Progenitor cell of endocrine pancreas (in vitro differentiated cells): ENCODE measurements at places on chromosomes 6 and 20. TPM values are rescaled to one million over a fixed set of nuclear protein-coding genes. Genes with fewer than 3 reads are reported as not detected.
A peak's percentile ranks its signal among the peaks of the same experiment; 100 is the strongest.

DNA sequence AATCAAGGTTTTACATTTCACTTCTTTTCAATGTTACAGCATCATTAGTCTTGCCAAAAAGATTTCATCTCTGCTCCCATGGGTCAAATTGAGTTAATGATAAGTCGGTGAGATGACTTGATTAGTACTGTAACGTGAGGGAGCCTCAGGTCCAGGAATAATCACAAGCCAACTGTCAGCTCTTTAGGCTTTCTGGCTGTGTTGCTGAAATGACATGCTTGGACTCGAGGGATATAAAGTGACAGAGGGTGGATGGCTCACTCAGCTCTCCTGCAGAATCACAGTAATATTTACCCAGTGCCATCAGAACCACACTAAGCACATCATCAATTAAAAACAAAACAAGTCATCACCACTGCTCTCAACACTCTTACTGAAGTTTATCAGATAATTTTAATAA is 196.2 kb upstream of the THEMIS start:
- H3K27me3 ChIP-seq, result no peaks in the 10 kb centered on the region
- no peak overlapping the region for H3K27ac ChIP-seq
- no peak overlapping the region for H3K4me3 ChIP-seq
- H3K4me1 ChIP-seq, result peaks cover 22% of the 10 kb centered on the region
- H3K36me3 ChIP-seq, result no peaks in the 10 kb centered on the region

DNA sequence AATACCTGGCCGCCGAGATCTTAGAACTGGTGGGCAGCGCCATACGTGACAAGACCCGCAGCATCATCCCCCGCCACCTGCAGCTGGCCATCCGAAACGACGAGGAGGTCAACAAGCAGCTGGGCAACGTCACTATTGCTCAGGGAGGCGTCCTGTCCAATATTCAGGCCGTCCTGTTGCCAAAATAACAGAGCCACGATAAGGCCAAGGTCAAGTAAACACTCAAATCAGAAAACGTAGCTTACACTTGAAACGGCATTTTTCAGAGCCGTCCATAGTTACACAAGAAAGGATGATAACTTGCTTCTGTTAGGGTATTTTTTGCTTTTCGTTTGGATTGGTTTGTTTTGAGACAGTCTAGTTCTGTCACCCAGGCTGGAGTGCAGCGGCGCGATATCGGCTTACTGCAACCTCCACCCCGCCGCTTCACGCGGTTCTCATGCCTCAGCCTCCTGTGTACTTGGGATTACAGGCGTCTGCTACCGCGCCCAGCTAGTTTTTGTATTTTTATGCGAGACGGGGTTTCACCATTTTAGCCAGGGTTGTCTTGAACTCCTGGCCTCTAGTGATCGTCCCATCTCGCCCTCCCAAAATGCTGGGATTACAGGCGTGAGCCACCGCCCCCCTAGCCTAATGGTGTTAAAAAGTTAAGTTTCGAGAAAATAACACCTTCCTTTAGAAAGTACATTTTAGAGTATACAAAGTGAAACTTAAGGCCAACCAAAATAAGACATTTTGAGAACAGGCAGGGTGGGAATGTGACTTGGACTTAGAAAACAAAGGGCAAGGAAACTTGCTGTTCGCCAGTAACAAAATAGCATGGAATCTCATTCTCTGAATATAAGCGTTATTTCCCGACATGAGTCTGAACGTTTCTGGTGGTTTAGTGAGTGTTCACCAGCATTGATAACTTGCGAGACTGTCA is 42.8 kb upstream of the HFE start:
- no peak overlapping the region for H3K4me3 ChIP-seq
- H3K27ac ChIP-seq, result no peak overlapping the region
- no peaks in the 10 kb centered on the region for H3K27me3 ChIP-seq
- no peak for DNase-seq

FAM162B gene
- total RNA-seq, result 1.5 and 2.5 TPM in 2 replicates

DNA sequence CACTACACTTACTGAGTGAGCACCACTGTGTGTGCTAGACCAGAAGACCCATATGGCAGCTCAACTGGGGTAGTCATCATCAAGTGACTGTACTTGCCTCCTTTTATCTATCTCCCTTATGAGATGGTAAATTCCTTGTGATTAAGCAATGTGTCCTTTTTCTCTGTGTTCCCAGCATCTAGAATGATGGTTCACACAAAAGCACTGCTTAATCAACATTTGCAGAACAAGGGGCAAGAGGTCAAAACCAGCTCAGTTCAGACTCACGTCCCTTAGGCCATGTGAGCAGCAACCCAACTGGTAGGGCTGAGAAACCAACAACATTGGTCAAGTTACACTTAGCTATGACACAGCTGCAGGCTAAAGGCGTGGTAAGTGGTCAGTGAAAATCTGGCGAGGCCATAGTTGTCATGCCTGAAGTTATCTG is 10.0 kb downstream of the TRAM2 start:
- peaks cover 35% of the 10 kb centered on the region for H3K4me1 ChIP-seq
- H3K27ac ChIP-seq, result no peak overlapping the region

DNA sequence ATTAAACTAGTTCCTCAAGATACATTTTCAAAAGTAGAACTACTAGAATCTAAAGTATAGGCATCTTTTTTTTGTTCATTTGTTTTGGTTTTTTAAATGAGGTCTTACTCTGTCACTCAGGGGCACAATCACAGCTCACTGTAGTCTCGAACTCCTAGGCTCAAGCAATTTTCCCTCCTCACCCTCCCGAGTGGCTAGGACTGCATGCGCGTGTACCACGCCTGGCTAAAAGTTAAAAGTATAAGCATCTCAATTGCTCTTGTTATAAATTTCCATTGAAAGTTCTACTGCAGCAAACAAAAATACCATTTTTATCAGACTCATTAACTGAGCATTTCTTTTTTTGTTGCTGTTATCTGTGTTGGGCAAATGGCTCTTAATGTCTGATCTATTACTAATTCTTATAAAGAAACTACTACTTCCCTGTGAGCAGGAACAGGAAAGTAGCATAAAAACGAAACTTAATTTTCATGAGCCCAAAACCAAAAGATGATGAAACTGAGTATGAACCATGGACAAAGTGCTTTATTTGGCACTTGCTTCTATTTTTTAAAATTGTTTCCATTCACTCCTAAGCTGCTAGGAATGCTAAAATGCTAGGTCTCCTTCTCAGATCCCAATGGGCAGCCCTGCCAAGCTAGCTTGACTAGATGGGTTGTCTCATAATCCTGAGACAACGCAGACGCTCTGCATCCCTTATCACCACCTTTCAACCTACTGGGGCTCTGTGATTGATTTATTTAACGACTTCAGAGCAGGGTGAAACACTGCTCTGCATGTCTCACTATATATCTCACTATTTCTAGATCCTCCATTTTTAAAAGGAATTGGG is 36.9 kb downstream of the TRPC4AP start:
- H3K27me3 ChIP-seq, result no peaks in the 10 kb centered on the region
- H3K4me3 ChIP-seq, result no peak overlapping the region
- no peak for DNase-seq
- H3K4me1 ChIP-seq, result peaks cover 19% of the 10 kb centered on the region
- H3K27ac ChIP-seq, result peak overlapping the region; percentile 19

DNA sequence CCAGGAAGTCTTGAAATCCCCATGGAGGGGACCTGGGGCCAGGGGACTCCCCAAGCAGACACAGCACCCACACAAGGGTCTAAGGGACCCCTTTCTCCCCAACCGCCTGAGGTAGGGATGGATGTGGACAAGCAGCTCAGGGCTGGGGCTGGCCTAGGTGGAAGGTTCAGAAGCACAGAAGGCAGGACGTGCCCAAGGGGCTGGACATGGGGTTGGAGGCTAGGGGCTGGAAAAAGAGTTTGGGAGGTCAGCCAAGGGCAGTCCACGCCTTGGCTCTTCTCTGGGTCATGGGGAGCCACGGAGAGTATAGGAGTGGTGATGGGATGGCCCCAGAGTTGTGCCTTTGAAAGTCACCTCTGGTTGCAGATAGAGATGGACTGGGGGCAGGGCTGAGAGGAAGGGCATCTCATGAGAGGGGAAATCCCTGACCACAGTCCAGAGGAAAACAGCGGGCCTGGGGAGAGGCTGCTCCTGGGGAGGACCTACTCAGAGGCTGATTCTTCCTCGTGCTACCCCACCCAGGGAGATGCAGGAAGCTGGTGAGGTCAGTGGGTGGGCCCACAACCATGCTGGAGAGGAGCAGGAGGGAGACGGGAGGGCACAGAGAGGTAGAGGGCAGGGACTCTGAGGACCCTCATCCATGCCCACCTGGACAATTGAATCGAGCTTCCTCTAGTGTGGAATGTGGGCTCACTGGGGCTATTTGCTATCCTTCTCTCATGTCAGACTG is 2.5 kb upstream of the HSPA12B start:
- no peak overlapping the region for H3K4me3 ChIP-seq
- peaks cover 60% of the 10 kb centered on the region for H3K27me3 ChIP-seq
- no peak overlapping the region for H3K27ac ChIP-seq
- DNase-seq, result no peak
- H3K36me3 ChIP-seq, result no peaks in the 10 kb centered on the region
- no peaks in the 10 kb centered on the region for H3K4me1 ChIP-seq

DNA sequence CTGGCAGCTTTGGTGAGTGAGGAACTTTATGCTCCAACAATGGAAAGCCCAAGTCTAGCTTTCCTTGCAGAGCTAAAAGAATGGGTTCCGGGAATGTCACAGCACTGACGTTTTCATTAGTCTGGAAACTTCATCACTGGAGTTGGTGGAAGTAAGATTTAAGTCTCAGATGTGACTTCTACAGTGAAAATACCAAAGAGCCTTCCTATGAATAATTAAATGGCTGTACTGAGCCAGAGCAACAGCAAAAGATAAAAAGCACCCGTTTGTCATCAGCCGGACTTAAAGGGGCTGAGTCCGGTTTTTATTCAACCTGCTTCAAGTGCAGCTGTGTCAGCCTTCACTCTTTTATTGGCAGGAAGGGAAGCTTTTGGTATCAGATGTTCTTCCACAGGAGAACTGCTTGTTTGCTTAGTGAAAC is 46.5 kb upstream of the SHLD1 start:
- no peak overlapping the region for H3K4me3 ChIP-seq
- H3K4me1 ChIP-seq, result peaks cover 2% of the 10 kb centered on the region

TNF gene
- total RNA-seq, result not detected in 2 replicates

- no peak overlapping the region for H3K4me3 ChIP-seq
- H3K4me1 ChIP-seq, result no peaks in the 10 kb centered on the region
- DNase-seq, result no peak
- H3K27me3 ChIP-seq, result no peaks in the 10 kb centered on the region
- no peak overlapping the region for H3K27ac ChIP-seq
These were observed 189.5 kb downstream of the GMDS start for GRCh38 chr6:2055911-2056310.

DNA sequence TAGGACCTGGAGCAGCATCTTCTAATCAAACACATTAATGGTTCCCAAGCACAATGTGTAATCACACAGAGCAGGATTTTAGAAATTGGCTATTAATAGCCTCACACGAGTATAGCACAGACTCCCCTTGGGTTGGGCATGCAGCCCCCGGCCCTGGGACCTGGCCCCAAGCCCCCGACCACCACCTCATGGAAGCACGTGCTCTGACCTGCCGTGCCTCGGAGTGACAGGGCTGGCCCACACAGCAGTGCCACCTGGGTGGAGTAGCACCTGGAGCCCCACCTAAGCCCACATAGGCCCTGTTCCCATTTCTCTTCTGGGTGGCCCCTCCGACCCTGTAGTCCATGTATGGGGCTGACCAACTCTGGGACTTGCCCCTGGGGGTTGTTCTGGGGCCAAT is 171.8 kb downstream of the TTLL2 start:
- H3K4me1 ChIP-seq, result peaks cover 40% of the 10 kb centered on the region
- DNase-seq, result no peak
- H3K36me3 ChIP-seq, result no peaks in the 10 kb centered on the region
- no peak overlapping the region for H3K4me3 ChIP-seq

GRCh38 chr6:110250838-110251237 is 70.6 kb downstream of the CDC40 start:
- H3K36me3 ChIP-seq, result peaks cover 3% of the 10 kb centered on the region
- H3K4me1 ChIP-seq, result no peaks in the 10 kb centered on the region
- H3K27ac ChIP-seq, result no peak overlapping the region
- H3K27me3 ChIP-seq, result no peaks in the 10 kb centered on the region
- H3K4me3 ChIP-seq, result no peak overlapping the region

DNA sequence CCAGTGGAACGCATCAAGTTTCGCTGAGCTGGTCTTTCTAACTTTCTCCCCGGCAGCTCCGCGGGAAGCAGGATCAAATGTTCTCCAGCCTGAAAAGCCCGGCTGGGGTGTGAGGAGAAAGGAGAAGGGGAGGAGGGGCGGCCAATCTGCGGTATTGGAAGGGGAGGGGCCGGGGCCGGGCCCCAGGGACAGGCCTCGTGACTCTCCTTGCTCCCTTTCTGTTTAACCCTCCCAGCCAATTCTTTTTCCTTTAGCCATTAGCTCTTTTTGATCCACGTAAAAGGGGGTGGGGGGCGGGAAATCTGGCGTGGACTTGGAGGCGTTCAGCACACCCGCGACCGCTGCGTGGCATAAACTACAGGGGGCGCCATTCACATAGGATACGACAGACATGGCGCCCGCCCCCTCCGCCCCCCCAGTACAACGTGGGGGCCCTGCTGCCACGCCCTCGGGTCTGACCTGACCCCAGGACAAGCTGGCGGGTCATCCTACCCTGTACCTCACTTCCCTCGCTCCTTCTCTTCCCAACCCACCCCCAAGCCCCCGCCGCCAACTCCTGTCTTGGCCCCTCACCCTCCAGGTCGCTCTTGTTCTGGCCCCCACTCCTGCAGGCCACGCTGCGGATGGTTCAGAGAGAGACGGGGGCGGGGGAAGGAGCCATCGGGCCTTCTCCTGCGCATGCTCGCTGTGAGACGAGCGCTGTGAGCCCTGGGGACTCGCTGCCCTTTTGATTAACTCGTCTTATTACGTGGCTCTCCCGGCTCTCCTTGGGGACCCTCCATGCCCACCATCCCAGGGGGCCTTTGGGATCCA is 7.8 kb upstream of the MDGA1 start:
- H3K27me3 ChIP-seq, result peaks cover 28% of the 10 kb centered on the region
- H3K4me3 ChIP-seq, result peak overlapping the region; percentile 74
- peaks cover 5% of the 10 kb centered on the region for H3K4me1 ChIP-seq
- H3K36me3 ChIP-seq, result no peaks in the 10 kb centered on the region

GRCh38 chr6:166253778-166254204 is 54.4 kb downstream of the PRR18 start:
- DNase-seq, result no peak
- H3K36me3 ChIP-seq, result no peaks in the 10 kb centered on the region
- no peak overlapping the region for H3K27ac ChIP-seq
- peaks cover 60% of the 10 kb centered on the region for H3K27me3 ChIP-seq
- H3K4me1 ChIP-seq, result no peaks in the 10 kb centered on the region

DNA sequence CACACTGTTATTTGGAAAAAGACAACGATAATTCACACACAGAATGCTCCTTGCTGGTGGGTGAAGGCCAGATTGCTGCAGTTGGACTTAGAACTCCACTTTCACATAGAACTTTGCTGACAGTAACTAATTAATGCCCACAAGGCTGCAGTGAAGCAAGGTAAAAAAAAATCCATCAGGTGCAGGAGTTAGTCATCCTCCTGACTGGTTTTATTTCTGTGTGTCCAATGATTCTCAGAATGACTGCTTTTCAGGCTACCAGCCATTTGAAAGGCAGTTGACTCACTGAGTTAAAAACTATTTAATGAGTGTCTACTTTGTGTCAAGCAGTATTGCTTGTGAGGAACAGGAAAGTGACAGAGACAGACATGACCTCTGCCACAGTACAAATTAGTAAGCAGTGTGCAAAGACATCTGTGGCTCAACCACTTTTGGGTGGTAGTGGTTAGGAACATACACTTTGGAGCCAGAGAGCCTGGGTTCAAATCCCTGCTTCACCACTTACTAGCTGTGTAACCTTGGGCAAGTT is 41.9 kb downstream of the ELOVL5 start:
- DNase-seq, result no peak
- peaks cover 26% of the 10 kb centered on the region for H3K4me1 ChIP-seq
- H3K4me3 ChIP-seq, result no peak overlapping the region
- peaks cover 7% of the 10 kb centered on the region for H3K36me3 ChIP-seq
- no peaks in the 10 kb centered on the region for H3K27me3 ChIP-seq

SIRPG gene
- not detected in 2 replicates for total RNA-seq
